ENCODE measurements at places on chromosomes 16 and 17.
A peak's percentile ranks its signal among the peaks of the same experiment; 100 is the strongest.

GRCh38 chr16:19703172-19703889 is 14.7 kb downstream of the KNOP1 start:
- no peak for DNase-seq

- DNase-seq, result no peak
Measured at GRCh38 chr16:73011926-73012325, 36.0 kb downstream of the ZFHX3 start.

DNA sequence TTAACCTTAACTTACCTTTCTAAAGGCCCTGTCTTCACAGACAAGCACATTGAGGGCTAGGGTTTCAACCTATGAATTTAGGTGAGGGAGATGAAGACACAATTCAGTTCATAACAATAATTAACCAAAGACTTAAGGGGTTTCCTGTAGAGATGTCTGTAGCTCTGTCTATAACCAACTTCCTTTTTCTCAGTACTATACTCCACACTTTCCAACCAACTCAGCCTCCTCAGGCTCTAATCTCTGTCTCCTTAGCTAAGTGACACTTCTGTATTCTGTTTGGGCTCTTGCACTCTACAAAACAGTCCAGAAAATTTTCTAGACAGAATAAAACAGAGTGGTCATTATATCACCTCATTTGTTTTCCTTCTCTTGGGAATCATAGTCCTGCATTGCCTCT is 25.8 kb downstream of the CAPNS2 start:
- no peak for DNase-seq

DNA sequence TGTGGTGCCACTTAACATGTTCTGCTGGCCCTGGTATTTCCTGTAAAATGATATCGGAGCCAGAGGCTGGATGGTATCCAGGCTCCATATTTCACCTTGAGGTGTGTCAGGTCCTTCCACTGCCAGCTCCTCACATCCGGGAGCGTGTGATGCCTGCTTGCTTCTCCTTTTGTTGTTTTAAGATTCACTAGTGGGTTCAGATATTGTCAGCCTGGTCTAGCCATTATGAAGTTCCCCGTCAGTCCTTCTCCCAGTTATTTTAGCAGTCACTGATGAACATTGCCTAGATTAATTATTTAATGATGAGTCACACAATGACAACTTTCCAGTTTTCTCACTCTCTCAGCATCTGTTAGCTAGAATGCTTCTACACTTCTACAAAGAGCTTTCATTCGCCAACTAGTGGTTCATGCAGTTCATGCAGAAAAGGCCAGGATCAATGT is 11.3 kb downstream of the DNAAF1 start:
- no peak for DNase-seq

DNA sequence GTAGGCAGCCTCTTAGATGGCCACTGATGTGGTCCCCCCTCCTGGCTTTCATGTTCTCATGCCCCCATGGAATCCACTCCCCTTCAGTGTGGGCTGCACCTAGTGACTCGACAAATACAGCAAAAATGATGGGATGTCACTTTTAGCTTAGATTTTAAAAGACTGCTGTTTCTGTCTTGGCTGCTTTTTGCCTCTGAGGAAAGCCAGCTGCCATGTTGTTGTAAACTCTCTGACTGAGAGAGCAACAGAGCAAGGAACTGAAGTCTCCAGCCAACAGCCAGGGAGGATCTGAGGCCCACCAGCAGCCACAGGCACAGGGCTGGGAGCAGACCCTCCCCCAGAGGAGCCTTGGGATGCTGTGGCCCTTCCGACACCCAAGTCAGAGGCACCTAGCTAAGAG is 60.6 kb upstream of the MARCHF10 start:
- no peak for DNase-seq

- no peak for DNase-seq
Measured at GRCh38 chr17:34571428-34572130, 7.8 kb upstream of the TMEM132E start.

- no peak for DNase-seq
Measured at GRCh38 chr17:73652886-73653480, 8.7 kb upstream of the SDK2 start.

GRCh38 chr17:11803231-11803969 is 193.9 kb downstream of the ZNF18 start:
- DNase-seq, result no peak

- no peak for DNase-seq
Measured at GRCh38 chr16:15477802-15478201, 43.4 kb downstream of the BMERB1 start.

GRCh38 chr16:81945665-81946064 is 65.6 kb downstream of the SDR42E1 start:
- no peak for DNase-seq

GRCh38 chr16:69823831-69824563 is 61.9 kb downstream of the WWP2 start:
- DNase-seq, result no peak

GRCh38 chr16:83231729-83232128 is 576.0 kb upstream of the HSBP1 start:
- DNase-seq, result no peak

GRCh38 chr17:34178092-34178491 is 77.0 kb upstream of the CCL2 start:
- DNase-seq, result no peak

DNA sequence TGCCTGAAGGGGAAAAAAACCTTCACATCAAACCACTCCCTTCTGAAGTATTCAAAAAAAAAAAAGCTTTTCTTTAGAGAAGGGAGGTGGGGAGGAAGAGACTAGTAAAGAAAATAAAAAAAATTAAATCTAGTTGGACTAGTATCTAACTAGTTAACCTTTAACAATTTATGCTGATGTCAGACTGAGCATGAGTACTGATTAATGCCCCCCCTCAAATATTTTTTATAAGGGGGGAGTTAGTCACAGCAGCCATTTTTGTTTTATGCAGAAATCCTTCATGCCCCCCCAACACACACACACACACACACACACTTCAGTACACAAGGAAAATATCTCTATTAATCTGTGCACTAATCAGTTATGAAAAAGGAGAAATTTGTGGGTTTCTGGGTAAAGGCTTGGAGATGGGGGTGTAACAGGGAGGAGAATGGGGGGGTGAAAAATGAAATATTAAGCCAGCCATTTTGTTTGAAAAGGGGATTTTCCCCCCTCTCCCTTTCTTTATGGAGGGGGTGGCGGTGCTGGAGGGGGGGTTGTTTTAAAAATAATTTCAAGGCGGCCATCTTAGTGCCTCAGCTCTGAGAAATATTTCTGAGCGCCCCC is 4.7 kb upstream of the CHD3 start:
- peak; percentile 27 for DNase-seq

- DNase-seq, result no peak
Measured at GRCh38 chr17:13491491-13491890, 110.2 kb downstream of the HS3ST3A1 start.

DNA sequence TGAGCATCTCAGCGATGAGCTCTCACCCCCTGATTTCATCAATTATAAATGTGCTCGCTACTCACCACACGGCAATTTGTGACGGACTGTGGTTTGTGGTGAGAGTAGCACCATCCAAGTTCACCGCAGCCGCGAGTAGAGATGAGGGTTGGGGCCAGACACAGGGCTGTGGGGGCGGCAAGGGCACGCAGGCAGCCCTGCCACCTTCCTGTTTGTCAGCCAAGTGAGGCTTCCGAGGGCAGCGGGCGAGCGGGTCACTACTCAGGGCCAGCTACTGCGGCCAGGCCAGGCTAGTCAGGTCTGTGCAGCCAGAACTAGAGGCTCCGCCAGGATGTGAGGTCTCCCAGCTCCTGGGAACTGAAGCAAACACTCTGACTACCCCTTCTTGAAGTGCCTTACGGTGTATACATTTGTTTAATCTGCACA is 39.6 kb upstream of the MEOX1 start:
- peak; percentile 32 for DNase-seq

DNA sequence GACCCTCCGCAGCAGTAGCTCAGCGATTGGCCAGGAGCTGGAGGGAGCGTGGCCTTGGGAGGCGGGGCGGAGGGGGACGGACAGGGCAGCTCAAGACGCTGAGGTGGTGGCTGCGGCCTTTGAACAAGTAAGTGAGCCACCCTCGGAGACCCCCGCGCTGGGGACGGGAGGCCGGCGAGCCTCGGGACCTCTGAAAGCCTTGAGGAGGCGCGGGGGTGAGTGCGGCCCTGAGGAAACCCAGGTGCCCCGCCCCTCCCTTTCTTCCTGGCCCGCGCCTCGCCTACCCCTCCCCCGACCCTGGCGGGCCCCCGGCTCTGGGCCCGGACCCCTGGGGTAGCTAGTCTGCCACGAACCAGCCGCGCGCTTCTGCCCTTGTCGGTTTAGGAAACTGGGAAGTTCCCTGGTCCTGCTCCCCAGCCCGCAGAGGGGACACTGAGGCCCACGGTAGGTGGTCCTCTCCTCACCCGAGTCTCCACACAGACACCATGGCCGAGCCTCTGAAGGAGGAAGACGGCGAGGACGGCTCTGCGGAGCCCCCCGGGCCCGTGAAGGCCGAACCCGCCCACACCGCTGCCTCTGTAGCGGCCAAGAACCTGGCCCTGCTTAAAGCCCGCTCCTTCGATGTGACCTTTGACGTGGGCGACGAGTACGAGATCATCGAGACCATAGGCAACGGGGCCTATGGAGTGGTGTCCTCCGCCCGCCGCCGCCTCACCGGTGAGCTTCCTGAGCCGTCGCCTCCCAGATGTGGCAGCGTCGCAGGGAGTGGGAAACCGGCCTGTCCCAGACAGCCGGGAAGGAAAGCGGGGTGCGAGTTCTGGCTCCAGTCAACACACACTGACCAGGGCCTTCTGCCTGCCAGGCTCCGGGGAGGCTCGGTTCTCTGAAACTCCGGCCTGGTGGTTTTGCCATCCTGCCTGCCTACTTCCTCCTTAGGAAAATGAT is at the start of gene MAPK7:
Gene MAPK7 (plus strand): TSS at position 83 of the 945 bp plus-strand sequence. CDS start 403 bp downstream, at position 486.
- no peak for DNase-seq

- DNase-seq, result no peak
Measured at GRCh38 chr17:82544431-82545070, 25.0 kb downstream of the FOXK2 start.

GRCh38 chr16:55035956-55036355 is 105.3 kb downstream of the IRX5 start:
- DNase-seq, result no peak

DNA sequence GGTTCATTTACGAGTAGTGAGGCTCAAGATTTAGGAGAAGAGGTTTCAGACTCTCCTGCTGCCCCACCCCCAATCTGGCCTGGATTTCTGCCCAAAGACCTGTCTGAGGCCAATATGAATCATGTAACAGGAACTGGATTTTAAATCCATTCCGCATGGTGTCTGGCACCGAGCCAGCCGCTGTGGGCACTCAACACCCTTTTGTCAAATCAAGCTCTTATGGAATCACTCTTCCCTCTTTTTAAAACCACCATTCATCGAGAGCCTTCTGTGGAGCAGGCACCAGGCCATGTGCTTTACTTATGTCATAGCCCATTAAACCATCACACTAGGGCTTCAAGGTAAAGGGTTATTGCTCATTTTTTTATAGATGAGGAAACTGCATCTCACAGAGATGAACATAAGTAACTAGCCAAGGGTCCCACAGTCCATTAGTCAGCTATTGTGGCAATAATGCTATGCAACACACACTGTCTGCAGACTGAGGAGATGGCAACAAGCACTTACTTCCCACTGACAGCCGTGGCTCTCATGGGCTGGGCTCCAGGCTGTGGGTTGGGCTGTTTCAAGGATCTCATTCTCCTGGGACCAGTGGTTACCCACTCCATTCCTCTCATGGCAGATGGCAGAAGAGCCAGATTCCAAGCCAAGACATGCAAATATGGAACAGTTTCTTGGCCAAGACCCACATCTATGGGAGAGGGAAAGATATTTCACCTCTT is 93.6 kb downstream of the WSCD1 start:
- DNase-seq, result no peak

DNA sequence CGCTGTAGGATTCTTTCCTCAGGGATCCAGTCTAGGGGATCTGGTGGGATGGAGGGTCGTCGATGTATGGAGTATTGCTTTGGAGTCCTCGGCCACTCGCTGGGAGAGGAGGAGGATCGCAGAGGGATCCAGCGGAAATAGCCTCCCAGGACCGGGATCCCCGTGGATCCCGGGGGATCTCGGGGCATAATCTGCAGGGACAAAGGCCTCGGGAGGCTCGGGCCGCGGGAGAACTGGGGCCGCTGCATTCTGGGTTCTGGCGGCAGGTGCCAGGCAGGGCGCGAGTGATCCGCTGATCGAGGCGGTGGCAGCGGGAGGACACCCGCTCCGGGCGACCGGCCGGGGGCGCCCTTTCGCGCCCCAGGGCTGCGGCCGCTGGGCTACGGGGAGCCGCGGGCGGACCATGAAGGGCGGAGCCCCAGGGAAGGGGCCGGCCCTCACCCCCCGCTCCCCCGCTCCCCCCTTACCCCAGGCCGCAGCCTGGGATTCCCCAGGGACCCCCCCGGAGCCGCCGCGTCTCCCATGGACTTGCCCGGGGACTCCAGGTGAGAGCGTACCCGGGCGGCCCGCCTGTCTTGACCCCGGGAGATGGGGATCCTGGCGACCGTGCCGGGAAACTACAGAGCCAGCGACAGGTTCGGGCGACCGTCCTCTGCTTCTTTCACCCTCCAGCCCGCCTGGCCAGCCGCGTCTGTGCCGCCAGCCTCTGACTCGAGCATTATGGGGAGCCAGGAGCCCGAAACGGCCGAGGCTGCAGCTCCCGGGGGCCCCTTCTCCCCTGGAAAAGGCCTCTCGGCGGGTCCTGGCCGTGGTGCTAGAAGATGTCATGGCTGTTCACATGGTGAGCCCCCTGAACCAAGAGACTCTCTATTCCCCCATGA is 604 bp downstream of the PRR14 start:
- peak; percentile 48 for DNase-seq

DNA sequence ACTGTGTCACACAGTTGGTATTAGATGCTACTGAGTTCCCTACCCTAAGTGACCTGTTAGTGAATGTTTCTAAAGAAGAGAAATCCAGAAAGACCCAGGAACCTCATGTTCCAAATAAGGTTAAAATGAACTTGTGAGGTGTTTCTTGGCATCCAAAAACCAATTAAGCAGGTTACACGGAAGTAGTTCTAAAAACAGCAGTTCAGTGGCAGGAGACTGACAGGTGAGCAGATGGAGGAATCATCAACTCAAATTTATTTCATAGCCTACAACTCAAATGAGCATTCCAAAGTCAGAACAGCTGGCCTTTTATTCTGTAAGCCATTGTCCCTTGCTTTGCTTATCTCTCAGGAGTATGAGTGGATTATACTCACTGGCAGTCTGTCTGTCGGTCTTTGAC is 188.3 kb downstream of the IRX3 start:
- DNase-seq, result no peak

- DNase-seq, result no peak
Measured at GRCh38 chr17:47266782-47267181, 13.2 kb downstream of the ITGB3 start.

All from stimulated activated CD4-positive, alpha-beta T cell treated with anti-CD3 and anti-CD28 coated beads, TNF-alpha, amount 100 ng/mL, for 24 hours (primary cell).